ENCODE measurements at places on chromosomes 1 and 21.

DNA sequence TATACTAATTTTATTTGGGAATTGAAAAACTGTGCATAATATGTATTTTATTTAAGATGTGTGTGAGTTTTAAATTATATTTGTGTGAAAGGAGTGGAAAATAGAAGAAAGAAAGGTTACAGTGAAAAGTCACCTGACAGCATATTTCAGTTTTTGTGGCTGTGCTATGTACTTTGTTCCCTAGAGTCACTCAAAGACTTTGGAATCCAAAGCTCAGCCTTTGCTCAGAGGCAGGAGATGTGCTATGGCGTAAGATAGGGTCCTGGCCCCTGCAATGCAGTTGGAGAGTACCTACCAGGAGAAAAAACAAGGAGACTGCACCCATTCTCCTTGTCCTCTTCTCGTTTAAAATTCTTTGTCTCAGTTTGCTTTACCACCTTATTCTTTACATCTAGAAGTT lies 2.9 kb downstream of the CCDC30 start:
- DNase-seq: no peak

DNA sequence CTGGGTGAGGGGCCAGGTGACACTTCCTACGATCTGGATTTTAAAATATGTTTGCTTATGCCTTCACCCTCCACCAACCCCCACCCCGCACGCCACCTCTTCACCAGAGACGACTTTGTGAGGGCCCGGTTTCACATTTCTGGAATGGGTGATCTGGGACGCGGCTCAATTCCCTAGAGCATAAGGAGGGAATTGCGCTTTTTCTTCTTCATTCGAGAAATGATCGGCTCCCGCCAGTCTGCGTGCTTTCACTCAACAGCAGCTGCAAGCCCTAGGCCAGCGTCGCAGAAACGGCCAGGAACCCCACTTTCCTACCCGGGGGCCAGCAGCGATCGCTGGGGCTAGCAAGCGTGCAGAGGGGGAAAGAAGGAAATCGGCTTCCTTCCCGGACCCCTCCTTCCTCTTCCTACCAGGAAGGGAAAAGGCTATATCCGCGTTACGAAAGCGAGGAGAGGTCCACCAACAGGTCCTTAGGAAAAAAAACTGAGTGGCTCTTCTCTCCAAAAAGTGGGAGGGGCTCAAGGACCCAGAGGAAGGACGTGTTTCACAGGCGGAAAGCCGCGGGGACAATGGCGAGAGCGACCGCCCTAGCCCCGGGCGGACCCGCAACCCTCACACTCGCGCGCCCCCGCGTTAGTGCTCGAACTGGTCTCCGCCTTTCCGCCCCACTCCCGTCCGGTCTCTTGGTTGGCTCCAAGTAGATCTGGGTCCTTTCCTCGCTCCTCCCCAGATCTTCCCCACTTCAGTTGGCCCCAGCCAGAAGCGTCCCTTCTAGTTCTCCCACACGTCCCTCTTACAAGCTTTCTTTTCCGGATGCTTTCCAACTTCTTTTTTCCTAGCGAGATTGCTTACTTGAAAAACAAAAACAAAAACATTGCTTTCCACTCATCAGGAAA lies 1.1 kb upstream of the ADAMTS1 start:
- no peak for DNase-seq

DNA sequence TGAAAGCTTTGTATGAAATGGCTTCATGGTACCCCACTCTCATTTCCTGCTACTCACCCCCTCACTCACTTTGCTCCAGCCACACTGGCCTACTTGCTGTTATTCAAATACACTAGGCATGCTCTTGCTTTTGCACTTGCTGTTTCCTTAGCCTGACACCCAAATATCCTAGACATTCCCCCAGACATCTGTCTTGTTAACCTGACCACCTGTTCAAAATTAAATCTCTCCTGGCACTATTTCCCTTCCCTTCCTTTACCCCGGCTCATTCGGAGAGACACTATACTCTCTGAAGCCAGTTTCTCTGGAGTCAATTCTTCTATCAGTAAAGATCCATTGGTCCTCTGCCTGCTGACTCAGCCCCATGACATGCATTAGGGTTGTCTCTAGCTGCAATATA lies 306.0 kb upstream of the SGIP1 start:
- DNase-seq: no peak

DNA sequence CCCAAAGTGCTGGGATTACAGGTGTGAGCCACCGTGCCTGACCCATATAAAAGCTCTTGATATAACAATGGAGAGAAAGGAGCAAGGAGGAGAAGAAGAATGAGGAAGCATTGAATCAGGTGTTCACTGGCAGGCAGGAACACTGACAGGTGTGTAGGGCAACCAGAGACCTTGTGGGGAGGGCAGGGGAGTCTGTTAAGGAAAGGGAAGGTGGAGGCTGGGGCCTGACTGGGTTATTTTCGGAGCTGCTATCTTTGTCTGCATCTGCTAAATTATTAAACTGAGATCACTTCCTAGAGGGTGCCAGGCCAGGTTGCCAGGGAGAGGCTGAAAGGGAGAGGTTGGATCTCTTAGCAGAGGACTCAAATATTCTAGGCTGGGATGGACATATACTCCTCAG lies 6.8 kb upstream of the TRNP1 start:
- no peak for DNase-seq

DNA sequence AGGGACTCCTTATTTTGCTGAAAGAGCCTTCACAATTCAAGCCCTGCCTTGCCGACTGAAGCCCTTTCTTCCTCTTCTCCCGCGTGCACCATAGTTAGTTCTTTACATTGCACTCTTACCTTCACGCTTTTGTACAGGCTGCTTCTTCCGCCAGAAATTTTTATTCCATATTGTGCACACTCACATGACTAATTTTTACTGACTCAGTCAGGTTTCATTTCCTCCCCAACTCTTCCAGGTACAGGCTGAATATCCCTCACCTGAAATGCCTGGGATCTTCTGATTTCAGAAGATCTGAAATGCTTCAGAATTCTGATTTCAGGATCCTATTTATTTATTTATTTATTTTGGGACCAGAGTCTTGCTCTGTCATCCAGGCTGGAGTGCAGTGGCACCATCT lies 172.8 kb downstream of the ZNF281 start:
- DNase-seq: no peak

- no peak for DNase-seq
Measured at GRCh38 chr1:74195339-74195738, 2.6 kb downstream of the LRRIQ3 start.
